Foreskin melanocyte (primary cell): ENCODE measurements at places on chromosomes 7 and 10.
A peak's percentile ranks its signal among the peaks of the same experiment; 100 is the strongest.

GRCh38 chr10:124091646-124092249 is 1.6 kb downstream of the CHST15 start:
- DNase-seq: no peak

- no peak for DNase-seq
Observed at GRCh38 chr10:102994531-102995295, 76.6 kb downstream of the CNNM2 start.

GRCh38 chr10:69963178-69963834 is 89.3 kb upstream of the MACROH2A2 start:
- no peak for DNase-seq

- DNase-seq: no peak
Observed at GRCh38 chr7:50537417-50537816, 27.8 kb downstream of the DDC start.

GRCh38 chr7:155803418-155804376 is 8.6 kb downstream of the SHH start:
- DNase-seq: no peak

DNA sequence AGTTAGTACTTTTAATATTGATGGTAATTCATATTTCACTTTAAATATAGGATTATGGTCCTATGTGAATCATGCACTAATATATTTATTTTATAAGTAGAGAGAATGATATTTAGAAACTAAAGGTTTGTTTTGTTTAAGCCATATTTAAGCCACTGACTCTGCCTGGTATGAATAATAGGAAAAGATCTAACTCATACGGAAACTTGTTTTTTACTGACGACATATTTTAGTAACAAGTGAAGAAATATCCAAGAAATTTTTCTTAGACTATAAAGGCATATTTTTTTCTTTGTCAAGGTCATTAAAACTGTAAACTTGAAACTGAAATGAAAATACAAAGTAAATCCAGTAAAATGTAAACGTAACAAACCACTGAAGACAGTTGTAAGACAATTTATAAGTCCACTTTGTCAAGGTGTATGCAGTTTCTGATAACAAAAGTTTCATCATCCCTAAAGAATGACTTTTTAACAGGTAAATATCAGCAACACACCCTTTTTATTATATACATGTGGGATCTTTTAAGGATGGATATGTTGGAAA is 147.1 kb downstream of the PHF14 start:
- DNase-seq: no peak

- DNase-seq: peak; percentile 92
Observed at GRCh38 chr7:92955081-92955480, 118.7 kb upstream of the CDK6 start.

- no peak for DNase-seq
Observed at GRCh38 chr7:15113752-15114151, 211.2 kb upstream of the DGKB start.

GRCh38 chr7:137371616-137372015 is 28.1 kb upstream of the PTN start:
- no peak for DNase-seq

DNA sequence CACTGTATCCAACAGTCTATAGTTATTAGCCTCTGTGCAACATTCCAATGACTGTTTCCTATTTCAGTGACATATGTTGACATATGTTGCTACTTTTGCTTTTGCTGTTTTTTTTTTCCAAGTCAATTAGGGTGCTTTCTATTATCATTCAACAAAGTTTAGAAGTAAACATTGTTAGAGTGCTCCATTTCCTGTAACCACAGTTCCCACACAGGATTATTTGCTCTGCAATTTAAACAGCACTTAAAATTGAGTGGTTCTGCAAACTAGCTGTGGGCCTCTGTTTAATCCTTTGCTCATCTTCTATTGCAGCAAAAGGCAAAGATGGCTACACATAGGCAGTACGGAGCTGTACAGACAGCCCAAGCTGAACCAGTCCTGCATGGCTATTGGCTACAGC is 46.5 kb upstream of the PTN start:
- DNase-seq: no peak

- DNase-seq: no peak
Observed at GRCh38 chr7:22594020-22594419, 94.0 kb upstream of the STEAP1B start.

- no peak for DNase-seq
Observed at GRCh38 chr7:124250297-124251034, 217.6 kb upstream of the TMEM229A start.

GRCh38 chr10:92727550-92727949 is 37.8 kb downstream of the HHEX start:
- no peak for DNase-seq

- no peak for DNase-seq
Observed at GRCh38 chr10:47331491-47331890, 9.2 kb downstream of the GDF2 start.

- DNase-seq: no peak
Observed at GRCh38 chr10:128704716-128705115, 578.5 kb upstream of the MKI67 start.

DNA sequence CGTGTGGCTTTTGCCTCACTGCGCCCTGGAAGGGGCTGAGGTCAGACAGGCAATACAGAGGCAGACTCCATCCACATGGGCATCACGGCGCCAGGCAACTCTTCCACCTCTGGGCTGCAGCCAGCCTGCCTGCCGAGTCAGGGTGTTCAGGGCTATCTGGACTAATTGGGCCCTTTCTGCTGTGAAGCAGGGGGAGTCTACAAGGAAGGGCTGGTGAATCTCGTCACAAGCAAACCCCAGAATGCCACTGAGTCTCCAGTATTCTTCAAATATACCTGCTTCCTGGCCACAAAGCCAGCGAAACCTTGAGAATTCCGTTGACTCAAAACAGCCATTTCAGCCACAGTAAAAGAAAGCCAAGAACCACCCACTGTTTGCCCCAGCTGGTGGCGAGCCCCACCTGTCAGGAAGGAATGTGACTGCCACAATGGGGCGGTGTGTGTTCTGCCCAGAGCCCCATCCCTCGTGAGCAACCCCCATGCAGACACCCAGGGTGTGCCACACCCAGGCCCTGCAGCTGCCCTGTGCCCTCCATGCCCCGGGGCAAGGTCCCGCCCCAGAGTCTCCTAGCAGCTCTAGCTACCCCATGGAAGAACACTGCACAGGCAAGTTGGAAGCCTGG is 117.3 kb downstream of the FAM53B start:
- DNase-seq: no peak

DNA sequence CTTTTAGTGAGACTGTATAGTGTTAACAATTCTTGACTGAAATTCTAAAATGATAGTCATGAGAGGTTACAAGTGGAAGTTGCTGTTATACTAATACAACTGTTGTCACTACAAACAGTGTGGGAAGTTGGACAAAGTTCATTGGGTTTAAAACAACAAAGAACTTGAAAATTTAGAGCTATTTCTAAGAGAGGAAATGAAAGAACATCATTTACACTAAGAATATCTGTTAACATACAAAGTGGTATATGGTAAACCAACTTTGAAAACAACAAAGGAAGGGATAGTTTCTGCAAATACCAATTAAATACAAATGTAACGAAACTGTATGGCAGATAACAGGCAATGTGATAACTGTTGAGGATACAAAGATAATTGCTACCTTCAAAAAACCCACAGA is 11.6 kb downstream of the MTPN start:
- no peak for DNase-seq

DNA sequence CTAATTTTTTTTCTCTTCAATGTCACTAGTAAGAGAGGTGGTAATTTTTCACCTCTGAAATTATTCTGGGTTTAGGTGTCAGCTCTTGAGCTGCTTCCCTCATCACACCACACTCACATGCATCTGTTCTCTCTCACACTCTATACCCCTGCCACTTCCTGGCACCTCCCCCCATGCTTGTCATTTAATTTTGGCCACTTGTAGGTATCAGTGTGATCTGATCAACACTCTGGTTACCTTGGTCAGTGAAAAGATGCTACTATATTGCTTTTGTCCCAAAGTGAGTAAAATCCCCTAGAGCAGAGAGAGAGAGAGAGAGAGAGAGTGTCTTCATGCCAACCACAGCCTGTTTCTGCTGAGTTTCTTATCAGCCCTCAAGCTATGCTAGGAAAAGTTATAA is 42.5 kb downstream of the STK17A start:
- no peak for DNase-seq

DNA sequence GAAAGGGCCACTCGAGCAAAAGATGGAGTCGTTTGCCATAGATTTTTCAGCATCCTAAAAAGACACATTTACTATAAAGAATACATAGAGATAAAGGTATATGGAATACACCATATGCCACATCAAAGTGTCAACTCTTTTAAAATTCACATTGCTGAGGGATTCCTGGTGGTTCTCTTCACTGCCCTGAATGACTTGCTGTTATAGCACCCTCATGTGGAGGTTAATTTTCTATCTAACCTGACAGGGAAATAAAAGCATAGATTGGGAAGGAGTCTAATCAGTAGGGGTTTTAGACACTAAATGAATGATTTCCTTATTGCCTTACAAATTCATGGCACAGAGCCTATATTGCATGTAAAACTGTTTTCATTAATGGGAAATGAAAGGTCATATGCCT is 25.9 kb downstream of the DNAH11 start:
- DNase-seq: no peak

DNA sequence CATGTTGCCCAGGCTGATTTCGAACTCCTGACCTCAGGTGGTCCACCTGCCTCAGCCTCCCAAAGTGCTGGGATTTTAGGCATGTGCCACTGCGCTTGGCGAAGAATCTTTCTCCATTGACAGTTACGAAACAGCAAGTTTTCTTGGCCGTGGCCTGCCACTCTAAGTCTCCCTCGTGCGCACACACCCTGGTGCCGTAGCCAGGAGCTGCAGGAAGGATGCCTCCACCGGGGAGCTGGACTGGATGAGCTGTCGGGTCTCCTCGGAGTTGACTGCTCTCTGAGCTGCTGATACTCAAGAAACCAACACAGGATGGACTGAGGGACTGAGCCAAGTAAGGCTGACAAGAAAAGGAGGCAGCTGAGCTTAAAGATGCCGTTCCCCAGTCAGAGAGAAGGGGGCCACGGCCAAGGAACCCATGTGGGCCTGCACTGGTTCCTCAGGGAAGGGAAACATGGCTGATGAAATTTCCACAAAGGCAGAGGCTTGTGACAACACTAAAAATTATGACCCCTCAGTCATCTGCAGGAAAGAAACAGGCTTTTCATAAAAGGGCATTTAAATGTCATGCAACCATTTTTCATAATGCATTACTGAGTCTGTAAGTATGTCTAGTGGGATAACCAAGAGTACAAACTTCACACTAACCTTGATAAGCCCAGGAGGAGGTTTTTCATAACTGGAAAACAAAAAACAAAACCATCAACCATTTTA is 27.7 kb upstream of the FKBP9 start:
- DNase-seq: peak; percentile 53

GRCh38 chr10:102657984-102658724 is 13.9 kb downstream of the TRIM8 start:
- DNase-seq: no peak

DNA sequence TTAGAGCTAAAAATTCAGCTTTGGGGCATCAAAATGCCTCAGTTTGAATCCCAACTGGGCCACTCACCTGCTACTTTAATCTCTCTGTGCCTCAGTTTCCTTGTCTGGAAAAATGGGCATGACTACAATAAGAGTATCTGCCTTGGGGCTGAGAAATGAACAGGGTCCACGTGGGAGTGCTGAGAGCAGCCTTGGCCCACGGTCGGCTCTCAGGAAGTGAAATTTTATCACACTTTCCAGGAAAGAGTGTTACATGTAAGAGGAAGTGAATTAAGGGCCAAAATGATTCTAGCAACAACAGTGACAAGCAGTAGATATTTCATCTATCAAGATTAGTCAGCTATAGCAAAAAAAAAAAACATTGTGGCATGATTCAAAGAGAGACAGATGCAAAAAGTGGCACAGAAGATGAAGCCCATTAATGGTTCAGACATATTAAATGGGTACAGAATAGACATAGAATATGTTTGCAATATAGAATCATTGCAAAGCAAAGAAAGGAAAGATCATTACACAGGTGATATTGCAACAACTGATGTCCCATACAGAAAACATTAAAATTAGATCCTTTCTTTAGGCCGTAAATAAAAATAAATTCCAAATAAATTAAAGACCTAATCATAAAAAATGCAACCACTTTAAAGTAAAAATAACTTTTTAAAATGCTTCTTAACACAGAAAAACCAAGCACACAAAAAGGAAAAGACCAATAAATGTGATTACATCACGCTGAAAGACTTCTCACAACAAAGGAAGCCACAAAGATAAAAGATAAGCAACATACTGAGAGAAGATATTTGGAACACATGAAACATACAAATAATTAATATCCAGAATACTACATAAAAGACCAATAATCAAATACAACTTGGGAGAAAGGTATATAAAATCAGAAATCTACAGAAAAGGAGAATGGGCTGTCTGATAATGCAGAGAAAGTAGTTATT is 4.3 kb downstream of the TMEM273 start:
- DNase-seq: no peak
